ENCODE measurements at places on chromosomes 6 and 20.
A peak's percentile ranks its signal among the peaks of the same experiment; 100 is the strongest.

- DNase-seq = no peak
Observed at GRCh38 chr6:148175550-148176188, 167.0 kb upstream of the SASH1 start.

DNA sequence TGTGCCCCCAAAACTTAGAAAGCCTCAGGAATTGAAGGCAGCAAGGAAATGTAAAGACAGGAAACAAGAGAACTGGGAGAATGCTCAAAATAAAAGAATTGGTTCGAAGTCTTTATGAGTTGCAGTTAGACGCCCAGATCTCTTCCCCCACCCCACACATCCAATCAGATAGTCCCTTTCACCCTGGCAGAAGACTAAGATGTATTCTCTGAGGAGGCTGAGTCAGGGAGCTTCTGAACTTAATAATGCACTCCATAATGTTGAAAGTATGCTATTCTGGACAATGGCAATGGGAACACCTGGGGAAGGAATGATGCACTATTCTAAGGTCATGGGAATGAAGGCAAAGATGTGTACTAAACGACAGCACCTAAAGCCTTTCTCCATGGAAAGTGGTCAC is 173.6 kb downstream of the MTFR2 start:
- DNase-seq = no peak

DNA sequence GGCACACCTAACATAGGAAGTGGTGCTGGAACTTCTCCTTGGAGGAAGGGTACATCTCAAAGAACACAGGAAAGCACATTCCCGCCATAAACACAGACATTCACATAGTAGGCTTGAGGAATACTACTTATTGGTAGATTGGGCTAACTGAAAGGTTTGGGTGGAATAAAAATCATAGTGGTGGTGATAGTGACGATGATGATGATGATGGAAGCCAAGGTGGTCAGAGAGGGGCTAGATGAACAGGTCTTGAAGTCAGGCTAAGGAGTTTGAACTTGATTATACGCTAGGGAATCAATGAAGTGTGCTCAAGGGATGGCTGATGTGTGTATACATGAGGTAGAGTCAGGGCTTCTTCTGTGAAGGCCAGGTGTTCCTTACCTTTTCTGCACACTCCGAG is 12.0 kb upstream of the PLEKHG1 start:
- no peak for DNase-seq

DNA sequence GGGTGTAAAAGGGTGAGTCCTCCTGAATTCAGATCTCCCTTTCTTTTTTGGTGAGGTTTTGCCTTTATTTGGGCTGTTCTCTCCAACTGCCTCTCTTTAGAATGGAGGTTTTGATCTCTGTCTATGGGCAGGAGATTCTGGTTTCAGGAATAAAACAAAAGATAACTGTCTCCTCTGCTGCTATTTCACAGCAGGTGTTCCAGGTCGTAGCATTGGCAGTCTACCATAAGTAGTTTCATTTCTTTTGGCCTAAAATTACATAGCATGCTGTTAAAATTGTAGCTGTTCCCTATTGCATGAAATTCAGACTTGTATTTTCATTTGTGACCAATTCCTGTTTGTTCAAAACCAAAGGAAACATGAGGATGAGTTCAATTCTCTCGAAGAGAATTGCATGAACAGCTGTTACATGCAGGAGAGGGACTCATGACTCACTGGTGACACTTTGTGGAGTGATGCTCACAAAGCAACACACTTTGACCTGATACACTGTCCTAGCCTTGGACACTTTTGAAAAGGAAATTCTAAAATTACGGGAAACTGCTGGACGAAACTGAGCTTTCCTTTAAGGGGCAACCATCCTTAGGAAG is 76.8 kb upstream of the SIRPG start:
- DNase-seq = no peak

DNA sequence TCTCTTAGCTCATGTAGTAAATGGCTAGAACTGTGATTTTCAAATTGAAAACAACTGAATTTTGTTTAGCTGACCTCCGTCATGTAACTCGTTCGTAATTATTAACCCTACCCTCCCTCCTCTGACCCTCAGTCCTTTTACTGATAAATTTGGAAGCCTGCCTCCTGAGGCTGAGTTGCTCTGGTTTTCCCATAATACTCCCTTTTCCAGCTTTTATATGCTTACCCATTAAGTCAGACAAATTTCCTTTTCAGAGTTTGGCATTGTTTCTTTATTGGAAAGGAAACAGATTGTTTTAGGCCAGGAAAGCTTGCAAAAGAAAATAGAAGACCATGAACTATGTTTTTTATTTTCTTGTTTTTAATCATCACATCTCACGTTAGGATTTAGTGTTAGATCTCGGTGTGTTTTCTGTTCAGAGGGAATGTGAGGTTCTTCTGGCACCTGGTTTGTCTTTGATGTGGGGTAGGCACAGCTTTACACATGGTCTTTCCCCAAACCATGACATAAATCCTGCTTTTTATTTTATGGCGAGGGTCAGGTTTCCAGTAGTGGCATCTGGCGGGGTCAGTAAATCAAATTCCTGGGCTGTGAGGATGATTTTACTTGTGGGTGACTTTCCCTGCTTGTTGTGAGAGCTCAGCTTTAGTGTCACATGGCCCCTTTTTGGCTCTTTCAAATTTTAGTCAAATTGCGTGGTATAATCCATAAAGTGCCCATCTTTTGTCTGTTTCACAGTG is 24.5 kb downstream of the PLCB4 start:
- no peak for DNase-seq

DNA sequence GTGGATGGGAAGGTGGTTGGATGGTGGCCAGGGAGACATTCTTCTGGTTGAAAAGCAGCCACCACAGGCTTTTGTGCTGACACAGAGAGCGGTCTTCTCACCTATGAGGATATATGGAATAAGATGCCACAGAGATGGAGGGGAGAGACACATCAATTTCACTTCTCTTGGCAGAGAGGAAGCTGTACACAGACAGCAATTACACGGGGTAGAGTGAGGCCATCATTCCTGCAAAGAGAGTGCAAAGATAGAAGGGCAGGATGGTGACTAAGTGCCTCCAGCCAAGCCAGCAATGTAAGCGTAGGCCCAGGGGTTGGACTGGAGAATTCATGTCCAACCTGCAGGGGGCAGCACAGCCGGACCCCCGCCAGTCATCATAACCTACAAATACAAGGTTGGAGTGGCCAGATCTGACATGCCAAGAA is 56.4 kb downstream of the NRN1 start:
- no peak for DNase-seq

- no peak for DNase-seq
Observed at GRCh38 chr20:24309596-24309995, 159.8 kb upstream of the SYNDIG1 start.

DNA sequence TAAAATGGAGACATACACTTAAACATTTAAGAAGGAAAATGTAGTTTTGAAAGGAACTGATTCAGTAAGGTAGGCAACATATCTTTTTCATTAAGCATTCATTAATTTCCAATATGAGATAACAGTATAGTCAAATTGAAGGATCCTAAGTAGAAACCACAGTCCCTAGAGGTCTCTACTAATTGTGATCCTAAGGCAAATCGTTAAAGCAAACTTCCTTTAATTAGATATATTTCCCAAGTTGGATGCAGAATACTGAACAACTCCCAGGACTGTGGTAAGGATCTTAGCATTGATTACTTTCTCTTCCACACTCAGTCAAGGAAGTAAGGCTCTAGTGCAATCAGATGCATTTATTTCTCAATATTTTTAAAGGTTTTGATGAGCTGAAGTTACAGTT is 604.1 kb upstream of the GJE1 start:
- no peak for DNase-seq

- peak; percentile 47 for DNase-seq
Observed at GRCh38 chr6:147322299-147323162, 118.3 kb downstream of the STXBP5 start.

- DNase-seq = no peak
Observed at GRCh38 chr6:42120895-42121865, 21.2 kb downstream of the C6orf132 start.

GRCh38 chr6:19590501-19591131 is 246.6 kb upstream of the ID4 start:
- no peak for DNase-seq

DNA sequence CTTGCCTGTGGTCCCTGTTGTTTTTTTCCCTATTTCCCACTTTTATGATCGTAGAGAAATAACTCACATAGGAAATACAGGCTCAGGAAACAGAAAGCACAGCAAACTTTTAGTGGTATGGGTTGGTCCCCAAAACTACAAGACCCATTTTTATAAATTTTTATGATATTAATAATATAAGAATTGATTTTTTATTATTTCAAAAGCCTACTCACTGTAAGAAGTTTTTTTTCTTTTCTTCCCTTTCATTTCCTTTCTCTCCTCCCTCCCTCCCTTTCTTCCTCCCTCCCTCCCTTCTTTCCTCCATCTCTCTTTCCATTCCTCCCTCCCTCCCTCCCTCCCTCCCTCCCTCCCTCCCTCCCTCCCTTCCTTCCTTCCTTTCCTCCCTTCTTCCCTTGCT is 141.5 kb downstream of the ZDHHC14 start:
- DNase-seq = no peak

GRCh38 chr6:110618591-110619267 is 142.3 kb upstream of the SLC22A16 start:
- no peak for DNase-seq

GRCh38 chr6:91697010-91697695 is 1110.3 kb upstream of the MAP3K7 start:
- no peak for DNase-seq

DNA sequence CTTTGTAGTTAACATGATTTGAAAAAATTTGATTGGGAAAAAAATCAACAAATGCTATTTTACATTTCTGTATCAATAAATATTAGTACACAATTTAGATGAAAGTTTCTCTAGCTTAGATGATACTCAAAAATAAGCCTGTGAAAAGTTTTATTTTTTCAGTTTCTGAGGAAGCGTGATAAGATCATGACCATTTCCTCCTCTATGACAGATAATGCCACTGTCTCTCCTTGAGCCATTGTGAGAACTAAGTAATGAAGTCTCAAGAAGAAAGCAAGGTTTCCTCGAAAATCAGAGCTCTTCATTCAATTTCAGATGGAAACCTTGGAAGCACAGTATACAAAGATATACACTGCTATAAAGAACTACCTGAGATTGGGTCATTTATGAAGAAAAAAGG is 395.0 kb downstream of the HDGFL1 start:
- DNase-seq = no peak

GRCh38 chr6:21742238-21742660 is 148.7 kb downstream of the SOX4 start:
- DNase-seq = no peak

GRCh38 chr6:98830146-98830545 is 4.2 kb upstream of the POU3F2 start:
- DNase-seq = no peak

GRCh38 chr20:49696594-49696993 is 17.1 kb downstream of the B4GALT5 start:
- DNase-seq = no peak

- DNase-seq = no peak
Observed at GRCh38 chr6:142306736-142307135, 4.9 kb downstream of the ADGRG6 start.

- DNase-seq = no peak
Observed at GRCh38 chr20:19515074-19515473, 243.0 kb upstream of the RIN2 start.

GRCh38 chr20:50654904-50655303 is 36.4 kb downstream of the RIPOR3 start:
- no peak for DNase-seq

Measured in naive B cell (primary cell).